ENCODE measurements at places on chromosomes 5 and 9. TPM values are rescaled to one million over a fixed set of nuclear protein-coding genes. Genes with fewer than 3 reads are reported as not detected.

The PLPP7 gene
- total RNA-seq = 5.6 TPM

The SPINK4 gene
- not detected for total RNA-seq

The FOXD1 gene
- 0.74 TPM for total RNA-seq

The OR1Q1 gene
- total RNA-seq = 0.81 TPM

The MTAP gene
- 14.4 TPM for total RNA-seq

The F2RL1 gene
- total RNA-seq = 3.1 TPM

The PCDHA4 gene
- total RNA-seq = 1.1 TPM

The GLE1 gene
- total RNA-seq = 15.9 TPM

The SPRY4 gene
- 1.3 TPM for total RNA-seq

The PRSS3 gene
- total RNA-seq = 5.7 TPM

The SHROOM1 gene
- 7.6 TPM for total RNA-seq

The LMAN2 gene
- 116 TPM for total RNA-seq

The PCDHA10 gene
- 0.09 TPM for total RNA-seq

The ROPN1L gene
- total RNA-seq = not detected

The ARSI gene
- 2.1 TPM for total RNA-seq

The PCSK1 gene
- total RNA-seq = 0.45 TPM

The SH3PXD2B gene
- 46.7 TPM for total RNA-seq

Measured in fibroblast of the aortic adventitia (primary cell).